ENCODE measurements at places on chromosomes 1 and 21. TPM values are rescaled to one million over a fixed set of nuclear protein-coding genes. Genes with fewer than 3 reads are reported as not detected.

GRCh38 chr1:151661751-151662150 lies 49.9 kb downstream of the SNX27 start:
- no peak for DNase-seq

DNA sequence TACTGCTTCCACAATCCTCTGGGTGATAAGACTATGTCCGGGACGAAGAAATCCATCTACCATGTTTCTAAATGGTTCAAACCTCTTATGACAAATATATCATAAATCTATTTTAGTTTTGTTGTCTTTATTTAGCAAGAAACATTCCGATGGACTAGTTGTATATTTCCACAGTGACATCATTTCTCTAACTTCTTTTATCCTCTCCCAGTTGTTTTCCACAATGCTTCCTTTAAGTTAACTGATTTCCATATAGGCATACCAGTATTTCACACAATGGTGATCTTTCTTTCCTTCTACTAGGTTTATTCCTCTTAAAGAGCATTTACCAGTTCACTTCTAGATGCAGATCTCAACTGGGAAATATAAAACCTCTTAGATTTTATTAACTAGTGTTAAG lies 44.8 kb downstream of the USP1 start:
- no peak for DNase-seq

GRCh38 chr1:113276507-113276906 lies 113.8 kb upstream of the MAGI3 start:
- no peak for DNase-seq

GRCh38 chr1:155931332-155932038 lies 2.7 kb downstream of the KHDC4 start:
- DNase-seq: no peak

DNA sequence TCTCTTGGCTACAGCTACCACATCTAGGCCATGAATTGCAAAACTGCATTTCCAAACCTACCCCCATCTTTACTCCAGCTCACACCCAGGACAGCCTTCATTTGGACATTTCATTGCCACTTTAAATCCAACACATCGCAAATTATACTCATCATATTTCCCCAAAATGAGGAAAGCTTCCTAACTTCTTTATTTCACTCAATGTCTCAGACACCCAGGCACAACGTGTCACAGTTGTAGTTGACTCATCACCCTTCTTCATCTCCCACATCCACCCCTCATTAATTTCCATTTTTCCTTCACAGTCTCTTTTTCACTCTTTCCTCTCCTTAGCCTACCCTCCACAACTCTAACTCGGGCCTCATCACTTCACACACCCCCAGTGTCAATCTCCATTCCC lies 6.7 kb downstream of the OTUD7B start:
- DNase-seq: no peak

- no peak for DNase-seq
These were observed 39.0 kb upstream of the ATP1A1 start for GRCh38 chr1:116334015-116334547.

DNA sequence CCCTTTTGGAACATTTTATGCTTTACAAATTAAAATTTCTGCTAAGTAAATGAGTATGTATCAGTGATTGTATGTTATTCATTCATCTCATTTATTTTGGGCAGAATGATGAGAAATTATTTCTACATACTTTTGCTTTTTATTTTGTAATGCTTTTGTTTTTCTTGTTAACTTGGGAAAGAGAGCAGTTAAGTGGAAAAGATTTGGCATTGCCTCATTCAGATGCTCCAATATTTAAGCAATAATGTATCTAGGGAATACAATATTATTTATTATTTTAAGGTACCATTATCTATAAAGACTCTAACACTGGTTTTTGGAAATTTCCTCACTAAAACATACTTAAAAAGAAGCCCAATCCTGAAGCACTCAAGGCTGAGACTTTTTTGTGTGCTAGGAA lies 431.8 kb downstream of the NEGR1 start:
- DNase-seq: no peak

DNA sequence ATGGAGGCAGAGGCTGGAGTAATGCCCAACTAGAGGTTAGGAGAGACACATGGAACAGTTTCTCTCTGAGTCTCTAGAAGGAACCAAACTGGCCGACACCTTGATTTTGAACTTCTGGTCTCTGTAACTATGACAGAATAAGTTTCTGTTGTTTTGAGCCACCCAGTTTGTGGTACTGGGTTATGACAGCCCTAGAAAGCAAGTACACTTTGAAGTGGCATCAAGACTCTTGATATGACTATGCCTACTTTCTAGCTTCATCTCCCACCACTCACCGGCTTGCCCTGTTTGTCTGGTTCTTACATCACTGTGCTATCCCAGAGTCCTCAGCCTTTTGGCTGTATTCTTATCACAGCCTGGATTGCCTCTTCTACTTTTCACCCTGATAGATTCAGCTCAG lies 230.3 kb upstream of the USP24 start:
- DNase-seq: no peak

DNA sequence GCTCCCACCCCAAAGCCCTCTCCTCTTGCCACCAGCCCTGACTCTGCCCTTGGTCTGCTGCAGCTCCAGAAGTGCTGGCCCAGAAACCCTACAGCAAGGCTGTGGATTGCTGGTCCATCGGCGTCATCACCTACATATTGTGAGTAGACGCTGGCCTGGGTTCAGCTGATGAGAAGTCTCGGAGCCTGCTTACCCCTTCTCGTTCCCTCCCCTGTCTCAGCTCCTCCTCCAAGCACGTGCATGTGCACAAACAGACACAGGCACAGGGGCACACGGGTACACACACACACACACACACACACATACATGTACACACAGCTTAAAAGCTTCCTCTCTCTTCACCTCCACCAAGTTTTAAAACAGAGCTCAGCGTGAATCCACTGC lies 24.3 kb downstream of the CAMK1G start:
- DNase-seq: no peak

DNA sequence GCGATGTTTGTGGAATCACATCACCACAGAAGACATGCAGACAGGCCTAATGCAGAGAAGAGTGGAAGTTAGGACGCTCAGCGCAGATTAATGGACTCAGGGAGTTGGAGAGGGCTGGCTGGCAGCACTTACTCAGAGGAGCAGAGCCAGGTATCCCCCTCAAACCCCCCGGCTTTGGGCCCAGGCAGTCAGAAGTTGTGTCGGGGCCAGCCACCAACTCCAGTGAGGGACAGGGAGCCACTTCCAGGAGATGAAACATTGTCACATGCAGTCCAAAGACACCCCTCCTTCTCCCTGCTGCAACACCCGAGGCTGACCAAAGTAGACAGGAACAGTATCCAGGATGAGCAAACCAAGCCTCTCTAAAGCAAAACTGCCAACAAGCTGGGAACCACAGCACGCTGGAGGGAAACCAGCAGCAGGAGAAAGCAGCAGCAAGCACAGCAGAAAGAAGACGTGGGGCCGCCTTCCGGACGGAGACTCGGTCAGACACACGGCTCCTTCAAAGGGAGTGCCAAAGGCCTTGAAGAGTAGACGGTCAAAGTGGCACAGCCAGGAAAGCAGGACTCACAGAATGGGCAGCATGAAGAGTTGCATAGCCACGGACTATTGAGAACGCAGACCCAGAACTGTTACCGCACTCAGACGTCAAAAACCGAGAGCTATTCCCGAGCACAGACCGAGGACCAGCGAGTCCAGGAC lies 149.3 kb downstream of the PCBP3 start:
- DNase-seq: peak; percentile 74

GRCh38 chr1:14476170-14476955 lies 122.1 kb upstream of the KAZN start:
- DNase-seq: no peak

DNA sequence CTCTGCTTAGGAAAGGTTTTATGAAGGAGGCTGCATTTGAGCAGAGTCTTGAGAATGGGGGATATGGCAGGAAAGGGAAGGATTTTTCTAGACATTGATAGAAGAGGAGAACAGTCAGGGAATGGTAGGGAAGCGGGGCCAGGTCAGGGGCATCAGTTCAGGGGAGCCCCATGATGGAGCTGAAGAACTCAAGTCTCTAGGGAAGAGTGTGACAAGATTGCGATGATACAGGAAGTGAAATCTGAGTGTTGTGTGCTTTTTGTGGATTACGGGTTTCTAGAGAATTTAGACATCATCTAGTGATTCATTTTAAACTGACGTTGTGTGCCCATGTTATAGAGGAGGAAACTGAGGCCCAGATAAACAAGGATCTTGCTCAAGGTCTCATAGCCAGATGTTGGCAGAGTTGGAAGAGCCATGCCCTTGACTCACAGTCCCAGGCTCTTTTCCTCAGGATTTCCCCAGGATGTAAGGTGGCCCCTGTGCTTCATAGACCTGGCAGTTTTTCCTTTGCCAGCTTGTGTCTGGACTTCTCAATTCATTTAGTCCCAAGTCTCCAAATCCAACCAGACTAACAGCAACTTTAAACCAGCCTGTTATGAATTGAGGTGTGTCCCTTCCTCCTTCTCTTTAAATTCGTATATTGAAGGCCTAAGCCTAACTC lies 130.3 kb downstream of the ROR1 start:
- no peak for DNase-seq

- no peak for DNase-seq
These were observed 90.1 kb upstream of the BCL10 start for GRCh38 chr1:85366391-85367170.

DNA sequence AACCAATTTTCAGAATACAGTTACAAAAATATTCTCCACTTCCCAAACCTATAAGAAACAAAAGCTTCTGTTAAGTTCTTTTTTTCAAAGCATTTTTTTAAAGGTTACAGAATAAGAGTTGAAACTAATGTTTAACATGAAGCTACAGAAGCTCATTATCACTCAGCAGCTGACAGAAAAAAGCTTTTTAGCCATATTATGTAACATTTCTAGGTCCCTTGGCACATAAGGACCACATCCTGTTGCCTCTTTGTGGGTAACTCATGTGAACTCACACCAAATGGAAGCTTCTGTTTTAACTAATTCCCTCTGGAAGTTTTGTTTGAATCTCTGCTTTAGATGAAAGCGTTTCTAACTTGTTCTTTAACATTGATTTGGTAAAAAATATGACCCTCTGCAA lies 242.5 kb upstream of the TMPRSS15 start:
- DNase-seq: no peak

GRCh38 chr21:38759413-38759812 lies 46.3 kb upstream of the ETS2 start:
- DNase-seq: no peak

- DNase-seq: peak; percentile 25
These were observed 18.5 kb upstream of the KCNE2 start for GRCh38 chr21:34345091-34345871.

GRCh38 chr1:152043870-152044269 lies 7.1 kb upstream of the S100A11 start:
- no peak for DNase-seq

- DNase-seq: no peak
These were observed 134.2 kb downstream of the SMYD2 start for GRCh38 chr1:214415131-214415530.

DNA sequence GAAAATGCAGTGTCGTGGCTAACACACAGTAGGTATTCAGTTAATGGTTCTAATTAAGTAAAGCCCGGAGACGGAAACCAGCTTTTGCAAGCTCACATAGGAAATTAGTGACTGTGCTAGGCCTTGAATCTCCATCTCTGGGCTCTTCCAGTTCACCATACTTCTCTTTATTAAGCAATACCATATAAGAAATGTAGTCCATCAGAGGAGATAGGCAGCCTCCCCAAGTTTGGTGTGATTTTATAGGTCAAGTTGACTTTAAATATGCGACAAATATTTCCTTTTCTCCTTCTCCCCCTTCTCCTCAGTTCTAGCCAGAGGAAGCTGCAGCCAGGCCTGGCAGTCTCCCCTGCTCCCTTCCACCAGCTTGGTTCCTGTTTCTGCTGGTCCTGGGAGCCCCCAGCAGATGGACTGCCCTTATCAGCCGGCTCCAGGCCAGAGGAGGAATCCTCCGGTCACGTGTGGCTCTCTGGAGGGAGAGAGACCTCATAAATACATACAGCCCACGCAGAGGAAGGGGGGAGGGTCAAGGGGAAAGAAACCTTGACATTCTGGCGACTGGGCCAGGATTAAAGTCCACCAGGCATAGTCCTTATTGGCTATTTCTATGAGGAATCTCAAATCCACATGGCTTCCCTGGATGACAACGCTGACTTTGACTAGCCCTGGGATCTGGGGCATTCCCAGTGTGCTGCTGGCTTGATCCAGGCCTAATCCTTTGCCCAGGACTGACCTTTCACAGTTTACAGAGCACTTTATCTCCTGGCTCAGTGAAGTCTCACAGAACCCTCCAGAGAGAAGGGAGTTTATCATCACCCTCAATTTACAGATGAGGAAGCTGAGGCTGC lies 115.1 kb upstream of the JUN start:
- no peak for DNase-seq

DNA sequence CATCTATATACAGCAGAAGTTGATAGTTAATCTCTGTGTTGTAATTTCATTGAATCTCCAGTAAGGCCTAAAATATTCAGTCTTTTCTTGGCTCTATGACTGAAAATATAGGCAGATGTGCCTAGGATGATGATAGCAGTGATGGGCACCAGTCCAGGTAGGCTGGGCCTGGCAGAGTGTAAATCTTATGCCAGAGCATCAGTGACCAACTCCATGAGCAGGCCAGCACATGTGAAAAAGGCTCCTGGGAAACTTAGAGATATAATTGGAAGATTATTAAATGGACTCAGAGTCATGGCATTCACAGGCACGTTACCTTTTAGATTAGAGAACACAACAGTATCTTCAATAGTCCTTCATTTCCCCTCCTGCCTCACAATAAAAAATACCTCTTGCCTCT lies 20.7 kb upstream of the CYYR1 start:
- no peak for DNase-seq

DNA sequence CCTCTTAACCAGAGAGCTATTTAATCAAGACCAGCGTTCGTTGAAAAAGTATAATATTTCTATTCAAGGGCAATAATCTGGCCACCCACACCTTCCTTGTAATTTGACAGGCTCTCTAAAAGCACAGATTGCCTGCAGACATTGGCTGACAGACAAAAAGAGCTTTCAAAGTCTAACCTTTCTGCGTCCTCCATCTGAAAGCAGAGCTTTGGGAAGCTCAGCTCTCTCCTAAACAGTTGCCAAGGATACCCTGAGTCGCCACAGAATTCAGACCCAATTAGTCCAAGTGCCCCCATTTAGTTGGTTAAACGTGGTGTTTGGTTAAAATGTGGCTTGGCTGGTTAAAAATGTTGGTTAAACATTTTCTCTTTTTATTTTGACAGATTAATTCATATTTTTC lies 33.7 kb upstream of the PLA2G2C start:
- no peak for DNase-seq

DNA sequence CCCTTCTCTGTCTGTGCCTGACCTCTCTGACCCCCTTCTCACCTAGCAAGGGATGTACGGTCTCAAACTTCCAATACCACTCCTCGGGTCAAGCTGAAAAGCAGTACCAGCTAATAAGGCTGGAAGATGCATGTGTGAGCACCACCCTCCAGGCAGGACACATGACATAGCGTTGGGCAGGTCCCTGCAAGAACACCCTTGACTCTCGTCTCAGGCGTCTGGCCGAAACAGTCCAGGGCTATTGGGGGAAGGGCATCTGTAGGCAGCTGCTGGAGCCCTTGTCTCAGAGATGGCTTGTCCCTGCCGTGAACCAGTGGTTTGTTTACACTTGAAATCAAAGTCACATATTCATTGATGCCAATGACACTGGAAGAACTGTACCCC lies 56.5 kb downstream of the CD46 start:
- no peak for DNase-seq

- no peak for DNase-seq
These were observed 1.3 kb downstream of the ZNF644 start for GRCh38 chr1:91020486-91020885.

The PDPN gene
- total RNA-seq: 43.7 TPM

The TCHH gene
- total RNA-seq: 0.25 TPM

The ZFYVE9 gene
- total RNA-seq: 30.2 TPM

Measured in vagina (tissue), 2 donors.